ENCODE measurements at places on chromosomes 16 and 17. TPM values are rescaled to one million over a fixed set of nuclear protein-coding genes. Genes with fewer than 3 reads are reported as not detected.

TBC1D3H gene
- total RNA-seq: not detected

SCARF1 gene
- total RNA-seq: 0.44 TPM

MT1F gene
- total RNA-seq: not detected

KRT33A gene
- not detected for total RNA-seq

RNF213 gene
- total RNA-seq: 103 TPM

MYH13 gene
- not detected for total RNA-seq

ITGAL gene
- not detected for total RNA-seq

C17orf75 gene
- total RNA-seq: 15.2 TPM

LITAFD gene
- not detected for total RNA-seq

MYH2 gene
- total RNA-seq: not detected

TP53TG3B gene
- not detected for total RNA-seq

CNGB1 gene
- not detected for total RNA-seq

XAF1 gene
- 41.4 TPM for total RNA-seq

SPAG5 gene
- 2.4 TPM for total RNA-seq

BHLHA9 gene
- not detected for total RNA-seq

KREMEN2 gene
- not detected for total RNA-seq

MARVELD3 gene
- not detected for total RNA-seq

CEP295NL gene
- total RNA-seq: 3.0 TPM

TNS4 gene
- total RNA-seq: 0.14 TPM

SLFN14 gene
- total RNA-seq: not detected

Measured in placental pericyte (primary cell).